ENCODE measurements at places on chromosomes 7 and 10. TPM values are rescaled to one million over a fixed set of nuclear protein-coding genes. Genes with fewer than 3 reads are reported as not detected.

DNA sequence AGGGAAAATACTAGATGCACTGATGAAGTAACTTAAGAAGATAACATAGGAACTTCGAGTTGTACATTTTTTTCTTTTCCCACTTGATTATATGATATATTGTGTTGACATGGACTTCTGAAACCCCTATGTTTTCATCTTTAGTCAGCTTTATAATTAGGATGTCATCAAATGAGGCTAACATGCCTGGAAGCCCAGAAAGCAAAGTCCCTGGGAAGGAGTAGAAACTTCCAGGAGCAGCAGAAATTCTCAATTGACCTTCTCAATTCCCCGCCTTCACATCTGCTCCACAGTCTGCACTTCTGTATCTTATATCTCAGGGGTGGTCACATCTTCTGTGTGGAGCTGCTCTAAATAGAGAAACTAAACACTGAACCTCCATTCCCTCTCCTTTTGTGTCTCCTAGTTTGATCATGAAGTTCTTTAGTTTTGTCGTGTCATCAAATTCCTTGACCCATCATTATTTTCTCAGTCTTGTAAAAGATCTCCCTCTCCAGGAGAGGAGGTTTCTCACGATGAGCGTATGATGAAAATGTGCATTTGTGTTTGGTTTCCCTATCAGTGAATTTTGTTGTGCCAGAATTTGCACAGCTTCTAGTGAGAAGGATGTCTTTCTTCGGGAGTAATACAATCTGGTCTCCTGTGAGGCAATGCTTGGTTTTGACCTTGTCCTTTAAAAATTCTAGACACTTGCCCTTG lies 303.3 kb downstream of the SUGCT start:
- no peak for DNase-seq

GRCh38 chr7:148083448-148083847 lies 507.1 kb upstream of the C7orf33 start:
- DNase-seq: no peak

DNA sequence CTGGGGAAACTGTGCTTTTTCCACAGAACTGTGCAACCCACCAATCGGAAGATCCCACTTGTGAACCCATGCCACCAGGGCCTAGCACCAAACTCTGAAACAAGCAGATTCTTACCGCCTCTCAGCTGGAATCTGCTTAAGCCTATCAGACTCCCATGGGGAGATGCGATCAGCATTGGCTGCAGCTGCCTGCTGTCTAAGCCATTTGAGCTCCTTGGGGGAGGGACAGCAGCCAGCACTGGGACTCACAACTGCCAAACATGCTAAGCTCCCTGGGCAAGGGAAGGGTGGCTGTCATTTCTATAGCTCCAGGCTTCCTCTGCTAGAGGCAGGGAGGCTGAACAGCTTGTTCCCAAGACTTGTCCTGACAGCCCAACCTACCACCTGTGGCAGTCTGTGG lies 283.8 kb downstream of the CDK14 start:
- no peak for DNase-seq

GRCh38 chr7:38102507-38102906 lies 75.5 kb upstream of the STARD3NL start:
- DNase-seq: no peak

GRCh38 chr10:53108317-53108934 lies 335.8 kb upstream of the MBL2 start:
- no peak for DNase-seq

GRCh38 chr7:2299131-2299829 lies 15.0 kb downstream of the SNX8 start:
- DNase-seq: no peak

GRCh38 chr7:142939226-142939910 lies at the start of gene LLCFC1:
TSS of gene LLCFC1 (plus strand) at chr7:142939484. CDS start at chr7:142939622, 138 bp downstream.
- no peak for DNase-seq

- DNase-seq: no peak
These were observed 5.1 kb downstream of the BICC1 start for GRCh38 chr10:58517491-58518355.

DNA sequence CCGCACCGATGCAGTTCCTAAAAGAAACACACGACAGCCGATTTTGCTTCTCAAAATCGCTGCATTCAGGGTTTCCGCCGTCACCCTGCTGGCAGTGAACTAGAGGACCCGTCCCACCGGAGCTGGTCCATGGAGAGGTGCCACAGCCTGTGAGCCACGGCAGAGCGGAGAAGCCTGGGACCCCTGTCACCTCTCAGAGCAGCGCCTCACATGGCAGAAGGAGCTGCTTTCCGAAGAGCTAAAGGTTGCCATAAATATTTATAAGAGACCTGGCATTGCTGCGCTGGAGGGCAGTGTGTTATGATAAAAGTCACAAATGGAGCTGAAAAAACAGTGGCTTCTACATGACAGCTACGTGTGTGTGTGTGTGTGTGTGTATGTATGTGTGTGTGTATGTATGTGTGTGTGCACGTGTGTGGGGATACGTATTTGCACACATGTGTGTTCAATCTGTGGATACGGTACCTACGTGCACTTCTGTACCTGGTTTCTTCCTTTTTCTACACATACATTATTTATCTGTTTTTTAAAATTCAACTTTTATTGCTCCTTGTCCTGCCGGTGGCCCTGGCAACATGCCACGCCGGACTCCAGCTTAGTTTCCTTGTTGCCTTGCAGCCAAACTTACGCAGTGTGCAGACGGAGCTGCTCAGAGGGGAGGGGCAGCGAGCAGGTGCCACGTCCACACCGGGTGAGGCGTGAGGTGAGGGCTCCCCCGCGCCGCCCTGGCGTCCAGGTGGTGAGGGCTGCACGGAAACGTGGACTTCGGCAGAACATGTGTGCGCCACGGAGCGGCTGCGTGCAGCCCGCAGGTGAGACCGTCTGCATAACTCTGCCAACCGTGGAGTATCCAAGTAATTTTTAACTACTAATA lies 115.2 kb upstream of the PITRM1 start:
- peak; percentile 61 for DNase-seq

DNA sequence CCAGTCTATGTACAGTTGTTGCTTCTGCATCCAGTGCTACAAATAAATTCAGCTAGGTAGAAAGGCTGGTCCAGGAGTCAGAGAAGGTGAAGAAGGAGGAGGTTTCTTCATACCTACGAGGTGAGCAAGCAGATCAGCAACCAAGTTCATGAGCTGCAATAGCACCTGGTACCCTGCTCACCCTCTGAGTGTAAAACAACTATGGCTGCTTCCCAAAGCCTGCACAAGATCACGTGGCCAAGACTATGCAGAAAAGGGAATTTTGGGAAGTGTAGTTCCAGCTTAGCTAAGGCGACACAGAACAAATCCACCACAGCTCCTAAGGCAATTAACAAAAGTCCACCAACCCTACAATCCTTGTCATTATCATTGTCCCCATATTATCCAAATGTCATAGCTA lies 95.9 kb upstream of the AUTS2 start:
- DNase-seq: no peak

- DNase-seq: no peak
These were observed 39.8 kb downstream of the GBF1 start for GRCh38 chr10:102285133-102285532.

GRCh38 chr10:13658871-13659685 lies 72.3 kb downstream of the PRPF18 start:
- DNase-seq: no peak

- DNase-seq: no peak
These were observed 1.4 kb downstream of the LANCL2 start for GRCh38 chr7:55366461-55367070.

- no peak for DNase-seq
These were observed 11.5 kb upstream of the MALSU1 start for GRCh38 chr7:23287612-23288011.

DNA sequence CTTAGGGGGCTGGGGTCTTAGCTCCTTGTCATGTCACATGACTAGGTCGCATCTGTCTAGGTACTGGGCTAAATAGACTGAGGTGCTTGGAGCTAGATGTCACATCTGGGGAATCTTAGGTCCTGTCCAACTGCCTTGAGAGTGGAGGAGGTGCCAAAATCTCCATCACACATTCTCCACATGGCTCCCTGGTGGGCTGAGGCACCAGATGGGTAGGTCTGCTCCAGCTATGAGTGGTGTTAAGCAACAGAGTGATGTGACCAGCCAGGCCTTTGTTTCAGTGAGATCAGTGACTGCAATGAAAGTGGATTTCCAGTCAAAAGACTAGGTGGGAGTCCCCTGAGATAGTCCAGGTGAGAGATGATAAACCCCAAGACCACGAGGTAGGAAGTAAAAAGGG lies 251.8 kb downstream of the BMPER start:
- DNase-seq: no peak

DNA sequence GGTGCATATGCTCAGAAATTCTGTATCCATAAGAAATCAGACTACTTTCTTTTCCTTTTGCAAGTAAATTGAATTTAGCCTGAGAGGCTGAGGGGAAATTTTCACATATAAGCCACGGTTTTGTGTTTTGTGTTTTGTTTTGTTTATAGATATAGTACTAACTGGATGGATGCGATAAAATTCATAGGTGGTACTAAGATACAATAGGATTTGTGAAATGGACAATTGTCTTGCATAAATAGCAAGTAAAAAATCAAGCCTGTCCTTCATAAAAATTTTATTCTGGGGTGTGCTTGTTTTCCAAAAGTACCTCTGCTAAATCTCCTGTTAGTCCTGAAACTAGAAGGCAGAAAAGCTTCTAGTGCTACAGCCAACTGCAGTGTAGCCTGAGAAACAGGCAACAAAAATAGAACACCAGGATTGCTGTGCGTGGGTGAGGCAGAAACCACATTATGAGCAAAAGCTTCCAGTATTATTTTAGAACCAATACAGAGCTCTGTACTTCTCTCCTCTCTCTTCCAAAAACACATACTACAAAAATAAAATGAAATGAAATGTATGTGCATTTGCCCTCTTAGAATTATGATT lies 634 bp upstream of the HDAC9 start:
- no peak for DNase-seq

- DNase-seq: no peak
These were observed 166.7 kb upstream of the BET1 start for GRCh38 chr7:94170836-94171235.

DNA sequence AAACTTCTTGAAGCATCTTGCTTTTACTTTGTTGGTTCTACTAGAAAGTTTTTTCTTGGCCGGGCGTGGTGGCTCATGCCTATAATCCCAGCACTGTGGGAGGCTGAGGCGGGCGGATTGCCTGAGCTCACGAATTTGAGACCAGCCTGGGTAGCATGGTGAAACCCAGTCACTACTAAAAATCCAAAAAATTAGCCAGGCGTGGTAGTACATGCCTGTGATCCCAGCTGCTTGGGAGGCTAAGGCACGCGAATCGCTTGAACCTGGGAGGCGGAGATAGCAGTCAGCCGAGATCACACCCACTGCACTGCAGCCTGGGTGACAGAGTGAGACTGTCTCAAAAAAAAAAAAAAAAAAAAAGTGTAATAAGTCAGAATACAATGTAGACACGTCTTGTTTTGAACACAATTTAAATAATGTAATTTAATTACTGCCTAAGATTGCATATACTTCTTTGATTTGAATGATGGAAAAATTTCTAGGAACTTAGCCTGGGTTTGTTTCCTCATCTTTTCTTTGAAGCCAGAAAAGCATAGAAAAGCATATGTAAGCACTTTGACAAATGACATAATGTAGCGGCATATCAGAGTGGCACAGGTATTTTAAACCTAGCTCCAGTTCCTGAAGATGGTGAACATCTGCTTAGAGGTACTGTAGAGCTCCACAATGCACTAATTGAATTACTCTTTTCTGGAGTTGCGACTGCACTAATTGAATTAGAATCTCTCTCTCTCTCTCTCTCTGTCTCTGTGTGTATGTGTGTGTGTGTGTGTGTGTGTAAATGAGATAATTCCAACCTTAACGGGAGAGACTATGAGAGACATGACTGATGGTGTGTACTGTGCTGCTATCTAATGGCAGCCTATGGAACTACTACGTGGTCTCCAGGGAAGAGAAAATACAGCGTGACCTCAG lies 87.8 kb downstream of the BTRC start:
- DNase-seq: no peak

- no peak for DNase-seq
These were observed 21.1 kb downstream of the LIMK1 start for GRCh38 chr7:74104702-74105101.

- DNase-seq: peak; percentile 73
These were observed 689 bp upstream of the SMARCD3 start for GRCh38 chr7:151249034-151249731.

- no peak for DNase-seq
These were observed 1.6 kb downstream of the FEZF1 start for GRCh38 chr7:122302761-122303530.

DNA sequence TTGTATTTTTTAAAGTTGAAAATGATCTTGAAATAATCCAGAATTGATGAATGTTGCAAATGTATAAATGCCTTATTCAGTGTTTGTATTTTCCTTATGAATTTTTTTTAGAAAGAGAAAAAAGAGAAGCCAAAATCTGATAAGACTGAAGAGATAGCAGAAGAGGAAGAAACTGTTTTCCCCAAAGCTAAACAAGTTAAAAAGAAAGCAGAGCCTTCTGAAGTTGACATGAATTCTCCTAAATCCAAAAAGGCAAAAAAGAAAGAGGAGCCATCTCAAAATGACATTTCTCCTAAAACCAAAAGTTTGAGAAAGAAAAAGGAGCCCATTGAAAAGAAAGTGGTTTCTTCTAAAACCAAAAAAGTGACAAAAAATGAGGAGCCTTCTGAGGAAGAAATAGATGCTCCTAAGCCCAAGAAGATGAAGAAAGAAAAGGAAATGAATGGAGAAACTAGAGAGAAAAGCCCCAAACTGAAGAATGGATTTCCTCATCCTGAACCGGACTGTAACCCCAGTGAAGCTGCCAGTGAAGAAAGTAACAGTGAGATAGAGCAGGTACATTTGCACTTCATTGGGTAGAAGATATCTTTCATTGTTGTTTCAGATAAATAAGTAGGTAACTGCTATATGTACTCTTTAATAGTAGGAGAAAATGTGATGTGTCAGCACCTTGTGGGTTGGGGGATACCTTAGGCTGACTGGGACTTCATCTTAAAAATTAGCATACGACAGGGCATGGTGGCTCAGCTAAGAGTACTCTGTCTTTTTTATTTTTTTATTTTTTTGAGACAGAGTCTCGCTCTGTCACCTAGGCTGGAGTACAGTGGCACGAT lies 3.9 kb downstream of the DDX21 start:
- DNase-seq: no peak

GRCh38 chr7:140586516-140586915 lies 54.1 kb downstream of the DENND2A start:
- no peak for DNase-seq

DNA sequence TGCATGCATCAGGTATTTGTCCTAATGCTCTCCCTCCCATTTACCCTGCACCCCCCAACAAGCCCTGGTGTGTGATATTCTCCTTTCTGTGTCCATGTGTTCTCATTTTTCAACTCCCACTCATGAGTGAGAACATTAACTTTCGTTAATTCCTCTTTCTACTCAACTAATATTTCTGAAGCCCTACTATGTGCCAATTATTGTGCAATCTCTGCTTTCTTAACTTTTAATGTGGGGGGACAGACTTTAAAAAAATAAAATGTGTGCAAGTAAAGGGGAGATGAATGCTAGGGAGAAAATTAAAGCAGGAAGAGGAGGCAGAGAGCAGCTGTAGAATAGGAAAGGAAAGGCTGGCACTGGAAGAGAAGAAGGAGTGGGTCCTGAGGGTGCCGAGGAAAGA lies 954.0 kb upstream of the C7orf33 start:
- DNase-seq: no peak

AGAP3 gene
- 178 TPM for total RNA-seq

CALML5 gene
- total RNA-seq: not detected

CYP26C1 gene
- total RNA-seq: 0.10 TPM

HECW1 gene
- 1.3 TPM for total RNA-seq

AFAP1L2 gene
- 17.9 TPM for total RNA-seq

CALHM3 gene
- total RNA-seq: not detected

CCL24 gene
- not detected for total RNA-seq

DPY19L1 gene
- 18.4 TPM for total RNA-seq

ZNF117 gene
- total RNA-seq: 30.2 TPM

SFR1 gene
- total RNA-seq: 8.4 TPM

ZNF503 gene
- total RNA-seq: 25.2 TPM

AKR1C8 gene
- total RNA-seq: not detected
